Fibroblast of upper back skin (primary cell): ENCODE measurements at places on chromosomes 7 and 10.

DNA sequence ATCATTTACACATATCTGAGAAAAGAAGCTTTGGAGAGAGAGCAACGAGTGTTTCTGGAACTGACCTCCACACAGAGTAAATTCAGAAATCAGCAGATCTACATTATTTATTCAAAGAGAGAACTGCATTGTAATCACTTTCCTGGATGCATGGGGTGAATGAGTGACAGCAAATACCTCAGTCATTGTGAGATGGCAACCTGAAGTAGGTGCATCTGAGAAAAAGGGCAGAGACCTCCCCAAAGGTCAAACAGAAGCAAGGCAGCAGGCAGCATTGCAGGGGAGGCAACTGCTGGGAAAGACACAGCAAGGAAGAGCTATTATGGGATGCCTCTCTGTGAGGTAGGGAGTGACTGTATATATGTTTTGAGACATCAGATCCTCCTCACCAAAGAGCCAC is 26.5 kb upstream of the SMIM30 start:
- no peak for DNase-seq

GRCh38 chr7:37341033-37341630 is 107.5 kb downstream of the ELMO1 start:
- no peak for DNase-seq

GRCh38 chr10:58830697-58831096 is 318.0 kb downstream of the BICC1 start:
- no peak for DNase-seq

- peak; percentile 36 for DNase-seq
Observed at GRCh38 chr10:17847585-17848296, 38.6 kb downstream of the MRC1 start.
